ENCODE measurements at places on chromosomes 13 and 19.

GRCh38 chr19:49390929-49391359, 2.9 kb downstream of the KASH5 start:
- DNase-seq = no peak

DNA sequence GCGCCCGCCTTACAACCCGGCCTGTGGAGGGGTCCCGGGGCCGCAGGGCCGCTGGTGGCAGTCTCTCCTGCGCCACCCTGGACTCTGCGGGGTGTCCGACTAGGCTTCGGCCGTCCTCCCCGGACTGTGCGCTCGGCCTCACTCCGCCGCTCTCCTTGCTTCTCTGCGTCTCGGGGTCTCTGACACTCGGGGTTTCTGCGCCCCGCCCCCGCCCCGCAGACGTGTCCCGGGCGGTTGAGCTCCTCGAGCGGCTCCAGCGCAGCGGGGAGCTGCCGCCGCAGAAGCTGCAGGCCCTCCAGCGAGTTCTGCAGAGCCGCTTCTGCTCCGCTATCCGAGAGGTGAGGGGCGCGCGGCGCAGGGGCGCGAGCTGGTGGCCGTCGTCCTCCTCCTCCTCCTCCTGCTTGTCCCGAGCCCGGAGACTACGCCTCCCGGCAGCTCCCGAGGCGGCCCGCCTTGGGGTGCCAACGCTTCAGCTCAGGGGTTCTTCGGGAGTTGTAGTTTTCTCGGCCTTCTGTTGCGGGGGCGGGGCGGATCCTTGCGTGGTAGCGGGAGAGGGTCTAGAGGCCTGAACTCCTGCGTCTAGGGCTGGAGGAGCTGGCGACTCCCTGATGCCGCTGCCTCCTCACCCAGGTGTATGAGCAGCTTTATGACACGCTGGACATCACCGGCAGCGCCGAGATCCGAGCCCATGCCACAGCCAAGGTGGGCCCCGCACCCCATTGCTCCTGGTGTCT, 627 bp downstream of the LIN7B start:
- DNase-seq = no peak

GRCh38 chr19:51692468-51692867, 662 bp upstream of the SPACA6 start:
- DNase-seq = no peak

DNA sequence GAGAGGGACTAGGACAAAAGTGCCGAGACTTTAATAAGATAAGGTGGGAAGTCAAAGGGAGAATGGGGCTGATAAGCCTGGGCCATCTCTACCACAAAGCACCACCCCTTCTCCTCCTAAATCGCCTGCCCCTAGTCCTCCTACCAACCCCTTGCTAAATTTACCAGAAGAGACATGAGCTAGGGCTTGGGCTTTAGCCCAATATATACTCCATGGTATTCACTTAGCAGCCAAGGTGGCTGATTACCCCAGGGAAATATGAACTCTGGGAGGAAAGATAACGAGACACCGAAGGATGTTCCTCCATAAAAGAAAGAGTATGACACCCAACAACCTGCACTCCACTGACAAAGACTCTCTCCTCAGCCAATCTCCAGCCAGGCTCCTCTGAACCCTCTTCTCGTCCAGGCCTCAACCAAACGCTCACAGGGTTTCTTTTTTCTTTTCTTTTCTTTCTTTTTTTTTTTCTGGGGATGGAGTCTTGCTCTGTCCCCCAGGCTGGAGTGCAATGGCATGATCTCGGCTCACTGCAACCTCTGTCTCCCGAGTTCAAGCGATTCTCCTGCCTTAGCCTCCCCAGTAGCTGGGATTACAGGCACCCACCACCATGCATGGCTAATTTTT, 610.2 kb downstream of the UQCRFS1 start:
- DNase-seq = no peak

GRCh38 chr13:54611390-54611789, 1582.8 kb downstream of the OLFM4 start:
- DNase-seq = no peak

GRCh38 chr19:33604651-33605050, 17.1 kb upstream of the CHST8 start:
- no peak for DNase-seq

GRCh38 chr19:12698138-12698537, 1.7 kb upstream of the FBXW9 start:
- no peak for DNase-seq

DNA sequence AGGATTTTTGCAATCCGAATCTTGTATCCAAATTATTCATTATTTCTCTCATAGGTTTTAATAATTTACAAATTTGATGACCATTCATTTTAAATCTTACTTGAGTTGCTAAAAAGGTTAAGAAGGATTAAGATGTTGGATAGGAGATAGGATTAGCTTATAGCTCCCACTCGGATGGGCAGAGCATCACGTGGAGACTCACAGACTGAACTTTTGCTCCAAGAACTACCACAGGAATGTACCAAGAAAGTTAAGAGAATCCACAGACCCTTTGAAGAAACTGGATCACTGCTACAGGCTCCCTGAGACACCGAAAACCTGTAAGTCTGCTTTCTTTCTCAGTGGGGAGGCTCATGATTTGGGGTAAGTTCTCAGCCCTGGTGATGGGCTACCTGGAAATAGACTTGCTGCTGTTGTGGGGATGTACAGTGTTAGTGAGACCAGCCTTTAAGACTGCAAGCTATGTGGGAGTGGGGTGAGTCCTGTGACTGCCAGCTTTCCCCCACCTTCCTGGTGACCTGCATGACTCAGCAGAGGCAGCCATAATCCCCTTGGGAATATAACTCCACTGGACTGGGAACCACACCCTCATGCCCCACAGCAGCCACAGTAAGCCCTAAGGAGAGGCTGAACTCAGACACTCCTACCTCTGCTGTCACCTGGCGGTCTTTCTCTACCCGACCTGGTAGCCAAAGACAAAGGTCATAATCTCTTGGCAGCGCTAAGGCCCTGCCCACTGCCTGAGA, 1458.0 kb downstream of the OLFM4 start:
- DNase-seq = no peak

DNA sequence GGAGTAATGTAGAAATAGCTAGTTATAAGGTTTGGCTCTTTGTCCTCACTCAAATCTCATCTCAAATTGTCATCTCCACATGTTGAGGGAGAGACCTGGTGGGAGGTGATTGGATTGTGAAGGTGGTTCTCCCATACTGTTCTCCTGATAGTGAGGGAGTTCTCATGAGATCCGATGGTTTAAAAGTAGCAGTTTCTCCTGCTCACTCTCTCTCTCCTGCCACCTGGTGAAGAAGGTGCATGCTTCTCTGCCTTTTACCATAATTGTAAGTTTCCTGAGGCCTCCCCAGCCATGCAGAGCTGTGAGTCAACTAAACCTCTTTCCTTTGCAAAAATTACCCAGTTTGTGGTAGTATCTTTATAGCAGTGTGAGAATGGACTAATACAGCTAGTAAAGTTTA, 849.4 kb downstream of the DACH1 start:
- no peak for DNase-seq

- DNase-seq = no peak
Measured at GRCh38 chr19:40493778-40494177, 27.0 kb downstream of the SPTBN4 start.

GRCh38 chr13:108895220-108895704, 265.9 kb downstream of the MYO16 start:
- DNase-seq = peak; percentile 59

DNA sequence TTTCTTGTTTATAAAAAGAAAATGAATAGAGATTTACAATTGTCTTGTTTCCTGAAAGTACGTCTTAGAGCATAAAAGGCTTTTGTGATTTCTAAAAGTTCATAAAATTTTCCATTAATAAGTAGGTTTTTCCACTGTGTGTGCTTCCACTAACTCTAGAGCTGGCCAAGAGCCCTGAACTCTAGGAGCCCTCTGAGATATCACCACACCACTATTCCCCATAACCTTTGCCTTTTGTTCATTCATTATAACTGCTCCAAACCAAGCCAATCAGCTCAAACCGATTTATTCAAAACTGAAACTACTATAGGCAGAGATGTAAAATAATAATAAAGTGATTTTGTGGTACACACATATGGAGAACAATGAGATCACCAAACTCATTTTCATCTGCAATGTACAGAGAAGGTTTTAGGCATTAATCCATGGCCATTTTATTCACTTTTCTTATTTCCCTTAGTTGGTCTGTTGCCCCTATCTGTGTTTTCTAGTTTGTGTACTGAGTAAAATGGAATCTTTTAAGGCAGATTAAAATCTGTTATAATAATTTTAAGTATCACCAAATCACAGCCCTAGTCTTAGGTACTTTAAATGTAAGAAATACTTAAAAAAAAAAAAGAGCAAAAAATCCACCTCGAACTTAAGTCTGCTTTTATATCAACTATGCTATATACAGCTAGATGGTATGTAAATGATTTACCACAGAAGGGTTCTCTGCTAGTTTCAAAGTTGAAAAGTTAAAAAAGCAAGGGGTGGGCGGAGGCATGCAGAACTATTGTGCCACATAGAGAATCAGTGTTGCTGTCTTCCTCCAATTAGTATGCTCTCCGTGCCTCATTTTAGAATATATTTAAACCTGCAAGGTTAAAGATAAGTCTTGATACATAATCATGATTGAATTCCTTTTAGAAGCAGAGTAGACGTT, 311.3 kb downstream of the KLF12 start:
- DNase-seq = no peak

DNA sequence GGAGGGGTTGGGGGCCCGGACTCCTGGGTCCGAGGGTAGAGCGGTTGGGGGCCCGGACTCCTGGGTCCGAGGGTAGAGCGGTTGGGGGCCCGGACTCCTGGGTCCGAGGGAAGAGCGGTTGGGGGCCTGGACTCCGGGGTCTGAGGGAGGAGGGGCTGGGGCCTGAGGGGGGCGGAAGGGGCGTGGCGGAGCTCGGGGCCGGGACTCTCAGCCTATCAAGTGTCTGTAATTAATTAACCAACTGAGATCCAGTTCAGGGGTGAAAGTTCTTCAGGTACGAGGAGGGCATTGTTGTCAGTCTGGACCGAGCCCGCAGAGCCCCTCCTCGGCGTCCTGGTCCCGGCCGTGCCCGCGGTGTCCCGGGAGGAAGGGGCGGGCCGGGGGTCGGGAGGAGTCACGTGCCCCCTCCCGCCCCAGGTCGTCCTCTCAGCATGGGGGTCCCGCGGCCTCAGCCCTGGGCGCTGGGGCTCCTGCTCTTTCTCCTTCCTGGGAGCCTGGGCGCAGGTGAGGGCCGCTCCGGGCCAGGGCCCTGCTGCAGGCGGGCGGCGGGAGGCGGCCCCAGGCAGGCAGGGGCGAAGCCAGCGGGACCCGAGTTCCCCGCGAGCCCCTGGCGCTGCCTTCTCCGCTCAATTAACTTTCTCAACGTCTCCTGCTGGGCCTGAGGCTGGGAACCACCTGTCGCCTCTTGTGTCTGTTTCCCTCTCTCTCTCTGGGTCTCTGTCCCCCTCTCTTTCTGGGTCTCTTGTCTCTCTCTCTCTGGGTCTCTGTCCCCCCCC, 697 bp downstream of the FCGRT start:
- DNase-seq = peak; percentile 66

DNA sequence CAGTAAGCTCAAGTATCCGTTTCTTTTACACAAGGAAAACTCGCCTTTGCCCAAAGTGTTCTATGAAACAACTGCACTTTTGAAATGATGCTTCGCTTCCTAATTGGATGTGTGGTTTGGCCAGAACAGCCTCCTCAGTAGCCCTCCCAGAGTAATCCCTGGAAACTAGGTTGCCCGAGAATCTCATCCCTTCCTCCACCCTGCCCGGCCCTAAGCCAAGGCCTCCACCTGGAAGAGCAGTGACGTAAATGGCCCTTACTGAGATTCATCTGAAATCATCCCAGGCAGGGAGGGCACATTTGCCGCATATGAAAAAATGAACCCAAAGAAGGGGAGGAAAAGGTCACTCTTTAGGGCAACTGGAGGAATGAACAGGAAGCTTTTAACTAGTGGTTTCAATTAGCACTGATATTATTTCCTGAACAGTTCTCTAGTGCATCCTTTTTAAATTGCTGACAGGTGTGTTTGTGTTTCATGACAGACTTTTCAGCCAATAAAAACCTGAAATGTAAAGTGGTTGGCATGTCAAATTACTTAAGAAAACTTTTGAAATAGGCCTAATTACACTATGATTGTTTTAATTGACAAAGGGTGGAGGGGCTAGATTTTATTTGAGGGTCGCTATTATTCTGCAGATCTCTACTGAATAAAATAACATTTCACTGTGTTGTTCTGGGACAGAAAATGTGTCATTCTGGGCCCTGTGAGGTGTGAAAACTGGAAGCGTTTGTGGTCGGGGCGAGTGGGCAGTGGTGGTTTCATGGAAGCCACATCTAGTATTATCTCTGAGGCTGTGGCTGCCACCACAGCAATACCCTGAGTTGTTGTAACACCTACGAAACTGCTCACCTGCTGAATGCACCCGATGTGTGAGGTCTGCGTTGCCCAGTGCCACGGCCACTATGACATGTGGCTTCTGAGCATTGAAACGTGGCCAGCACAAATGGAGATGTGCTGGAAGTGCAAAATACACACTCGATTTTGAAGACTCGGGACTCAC, 112.1 kb downstream of the ZIC5 start:
- no peak for DNase-seq

GRCh38 chr19:50330365-50331078, 1.3 kb upstream of the KCNC3 start:
- no peak for DNase-seq

DNA sequence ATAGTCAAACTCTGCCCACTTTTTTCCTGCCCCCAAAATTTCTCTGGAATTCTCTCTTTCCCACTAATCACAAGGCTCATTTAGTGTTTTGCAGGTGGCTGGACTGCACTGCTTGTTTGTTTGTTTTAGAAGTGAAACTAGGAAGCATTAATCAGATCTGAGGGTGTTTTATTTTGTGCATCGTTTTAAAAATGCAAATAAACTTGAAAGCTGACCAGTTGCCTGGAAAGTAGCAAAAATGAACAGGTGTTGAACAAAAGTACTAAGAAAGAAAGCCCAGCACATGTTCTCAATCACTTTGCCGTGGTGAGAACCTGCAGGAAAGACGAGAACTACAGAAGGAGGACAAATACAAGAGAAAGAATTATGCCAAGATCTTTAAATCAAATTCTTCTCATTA, 365.5 kb downstream of the PCDH9 start:
- no peak for DNase-seq

- DNase-seq = no peak
Measured at GRCh38 chr13:26961890-26962615, 201.5 kb upstream of the GPR12 start.

GRCh38 chr19:45025264-45025663, 13.6 kb upstream of the CLASRP start:
- no peak for DNase-seq

DNA sequence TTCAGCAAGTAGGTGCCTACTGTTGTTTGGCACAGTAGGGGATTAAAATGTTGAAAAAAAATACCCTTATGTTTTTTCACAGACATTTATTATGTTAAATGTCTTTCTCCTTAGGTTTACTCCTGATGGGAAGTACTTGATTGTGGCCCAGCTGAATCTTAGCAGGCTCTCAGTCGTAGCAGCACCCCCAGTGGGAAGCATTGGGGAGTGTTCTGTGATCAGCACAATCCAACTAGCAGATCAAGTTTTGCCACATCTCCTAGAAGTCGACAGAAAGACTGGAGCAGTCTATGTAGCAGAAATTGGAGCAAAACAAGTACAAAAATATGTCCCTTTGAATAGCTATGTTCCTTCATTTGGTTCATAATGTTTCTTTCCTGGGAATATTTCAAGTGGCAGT, 9.3 kb downstream of the NHLRC3 start:
- DNase-seq = peak; percentile 12

- no peak for DNase-seq
Measured at GRCh38 chr13:112696001-112696868, 6.4 kb downstream of the ATP11A start.

GRCh38 chr13:71320452-71320851, 546.6 kb downstream of the DACH1 start:
- peak; percentile 6 for DNase-seq
